ENCODE measurements at places on chromosomes 5 and 9. TPM values are rescaled to one million over a fixed set of nuclear protein-coding genes. Genes with fewer than 3 reads are reported as not detected.

GRCh38 chr9:30075022-30075421 lies 2309.4 kb upstream of the ACO1 start:
- DNase-seq = no peak

Gene PCDHGA2
- polyA plus RNA-seq = 1.5 TPM

DNA sequence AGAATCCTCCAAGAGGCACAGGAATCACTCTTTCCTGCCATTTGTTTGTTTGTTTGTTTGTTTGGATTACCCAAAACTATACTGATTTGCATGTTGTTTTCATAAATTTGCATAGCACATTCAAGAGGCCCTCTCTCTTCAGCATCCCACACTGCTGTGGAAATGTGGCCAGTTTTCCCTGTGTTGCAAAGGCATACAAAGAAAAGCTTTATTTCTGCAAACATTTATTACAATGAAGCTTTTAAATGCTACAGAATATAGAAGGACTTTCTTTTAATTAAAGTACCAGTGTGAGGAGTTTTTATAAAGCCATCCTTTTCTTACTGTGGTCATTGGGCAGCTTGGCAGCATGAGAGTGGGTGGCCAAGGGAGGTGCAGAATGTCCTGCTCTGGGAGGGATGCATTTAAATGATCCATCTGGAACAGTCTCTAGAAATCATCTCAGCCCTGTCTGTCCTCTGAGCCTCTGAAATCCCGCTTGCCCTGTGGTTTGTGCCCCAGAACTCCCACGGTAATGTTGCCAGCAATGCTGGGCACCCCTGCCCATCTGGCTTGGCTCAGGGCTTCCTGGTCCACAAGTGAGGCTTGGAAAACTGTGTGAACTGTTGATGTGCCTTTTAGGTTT lies 356.8 kb upstream of the KIF2A start:
- no peak for DNase-seq

GRCh38 chr5:103490030-103490739 lies 72.4 kb downstream of the NUDT12 start:
- no peak for DNase-seq

- no peak for DNase-seq
Measured at GRCh38 chr5:123452401-123452800, 29.2 kb upstream of the CEP120 start.

Gene HAVCR2
- 0.12 TPM for polyA plus RNA-seq

All from SK-N-SH (cell line).